RWPE1 (cell line): ENCODE measurements at places on chromosomes 1 and 21.

- no peak for DNase-seq
These were observed 18.2 kb upstream of the LHX4 start for GRCh38 chr1:180211860-180212229.

GRCh38 chr1:8394456-8395321, 76.8 kb downstream of the SLC45A1 start:
- DNase-seq, result peak; percentile 37

GRCh38 chr1:62131093-62131725, 63.4 kb upstream of the L1TD1 start:
- peak; percentile 21 for DNase-seq

GRCh38 chr1:9520411-9520810, 18.9 kb upstream of the SLC25A33 start:
- no peak for DNase-seq

GRCh38 chr1:157975228-157975950, 18.1 kb upstream of the KIRREL1 start:
- DNase-seq, result no peak

DNA sequence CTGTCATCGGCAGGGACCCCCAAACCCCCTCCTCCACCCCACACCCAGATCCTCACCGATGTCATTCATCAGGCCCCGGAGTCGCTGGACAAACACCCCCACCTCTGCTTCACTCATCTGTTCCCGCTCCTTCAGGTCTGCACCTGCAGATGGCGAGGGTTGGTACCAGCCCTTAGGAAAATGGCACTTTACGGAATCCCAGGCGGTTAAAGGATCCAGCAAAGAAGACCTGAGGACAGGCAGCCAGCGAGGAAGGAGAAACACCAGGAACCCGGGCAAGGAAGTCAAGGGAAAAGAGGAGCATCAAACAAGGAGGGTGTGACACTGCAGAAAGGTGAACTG, 13.8 kb downstream of the ECHDC2 start:
- no peak for DNase-seq

DNA sequence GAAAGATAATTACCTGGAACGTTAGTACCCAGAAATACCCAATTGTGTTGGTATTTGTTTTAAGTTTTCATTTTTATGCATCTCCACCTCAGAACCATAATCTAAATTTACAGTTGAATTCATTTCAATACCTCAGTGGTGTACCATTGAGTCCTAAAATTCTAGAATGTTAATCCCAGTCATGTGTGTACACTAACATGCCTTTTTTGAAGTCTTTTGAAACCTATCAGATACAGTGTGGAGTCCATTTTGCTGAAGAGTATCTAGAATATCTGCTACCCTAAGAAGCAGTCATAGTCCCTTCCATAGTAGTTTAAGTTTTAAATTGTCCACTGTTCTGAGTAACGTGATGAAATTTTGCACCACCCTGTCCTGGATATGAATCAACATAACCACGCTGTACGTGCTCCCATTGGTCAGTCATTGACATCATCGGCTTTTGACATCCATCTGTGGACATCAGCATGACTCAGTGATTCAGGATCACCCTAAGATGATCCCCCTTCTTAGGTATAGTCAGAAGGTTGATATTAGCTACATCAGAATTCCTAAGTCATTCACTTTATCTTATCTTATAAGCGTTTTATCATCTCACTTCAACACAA, 7.5 kb upstream of the ASH1L start:
- no peak for DNase-seq

- peak; percentile 97 for DNase-seq
These were observed 27.4 kb downstream of the RABIF start for GRCh38 chr1:202861420-202862132.

GRCh38 chr1:36645867-36646266, 163.2 kb upstream of the CSF3R start:
- DNase-seq, result no peak

- peak; percentile 1 for DNase-seq
These were observed 896.3 kb downstream of the TTLL7 start for GRCh38 chr1:83102630-83103071.

DNA sequence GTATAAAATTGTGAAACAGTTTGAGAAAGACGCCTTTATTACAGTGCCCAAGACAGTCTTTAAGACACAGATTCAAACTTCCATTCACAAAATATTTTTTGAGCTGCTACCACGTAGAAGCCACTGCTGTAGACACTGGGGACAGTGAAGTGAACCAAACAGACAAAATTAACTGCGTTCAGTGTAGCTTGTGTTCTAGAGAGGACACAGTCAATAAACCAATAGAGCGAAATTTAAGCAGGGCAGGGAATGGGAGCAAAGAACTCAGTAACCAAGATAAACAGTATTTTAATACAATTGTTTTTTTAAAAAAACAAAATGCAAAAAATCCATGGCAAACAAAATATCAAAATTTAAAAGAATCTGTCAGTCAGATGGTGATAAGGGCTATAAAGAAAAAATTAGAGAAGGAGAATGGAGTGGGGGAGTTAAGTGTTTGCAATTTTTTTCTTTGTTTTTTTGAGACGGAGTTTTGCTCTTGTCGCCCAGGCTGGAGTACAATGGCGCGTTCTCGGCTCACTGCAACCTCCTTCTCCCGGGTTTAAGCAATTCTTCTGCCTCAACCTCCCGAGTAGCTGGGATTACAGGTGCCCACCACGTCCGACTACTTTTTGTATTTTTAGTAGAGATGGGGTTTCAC, 719 bp upstream of the PARS2 start:
- no peak for DNase-seq

DNA sequence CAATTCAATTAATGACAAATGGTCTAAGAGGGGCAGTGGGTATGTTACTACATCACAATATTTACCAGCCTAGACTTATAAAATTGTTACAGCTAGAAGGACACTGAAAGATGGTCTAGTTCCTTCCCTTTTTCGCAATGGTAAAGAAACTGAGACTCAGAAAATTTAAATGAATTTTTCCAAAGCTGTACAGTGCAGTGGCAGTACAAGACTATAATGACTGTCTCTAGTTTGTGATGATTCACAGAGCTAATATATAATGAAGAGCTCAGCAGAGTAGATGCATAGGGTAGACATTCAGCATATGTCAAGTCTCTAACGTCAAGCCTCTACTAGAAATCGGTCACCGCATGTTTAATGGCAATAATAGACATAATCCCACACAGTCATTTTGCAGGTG, 4.6 kb downstream of the PLPP3 start:
- no peak for DNase-seq
